HuH-7.5 (cell line): ENCODE measurements at places on chromosomes 1 and 21.
A peak's percentile ranks its signal among the peaks of the same experiment; 100 is the strongest.

- DNase-seq: no peak
Measured at GRCh38 chr1:43660355-43660754, 10.4 kb downstream of the KDM4A start.

DNA sequence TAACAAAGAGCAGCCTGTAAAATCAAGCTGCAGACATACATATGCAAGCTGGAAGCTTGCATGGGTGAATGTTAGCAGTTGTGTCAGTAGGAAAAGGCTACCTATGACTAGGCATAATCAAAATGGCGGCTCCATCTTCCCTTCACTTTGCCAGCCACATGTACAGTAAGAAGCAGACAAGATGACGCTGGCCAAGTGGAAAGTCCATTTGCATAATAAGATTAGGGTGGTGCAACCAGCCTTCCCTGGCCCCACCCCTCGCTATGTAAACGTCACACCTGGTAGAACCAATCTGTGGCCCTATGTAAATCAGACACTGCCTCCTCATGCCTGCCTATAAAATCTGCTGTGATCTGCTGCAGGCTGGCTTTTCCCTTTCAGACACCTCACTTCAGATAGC lies 171.9 kb upstream of the USP25 start:
- no peak for DNase-seq

GRCh38 chr1:246677842-246678241 lies 46.4 kb upstream of the SCCPDH start:
- no peak for DNase-seq

DNA sequence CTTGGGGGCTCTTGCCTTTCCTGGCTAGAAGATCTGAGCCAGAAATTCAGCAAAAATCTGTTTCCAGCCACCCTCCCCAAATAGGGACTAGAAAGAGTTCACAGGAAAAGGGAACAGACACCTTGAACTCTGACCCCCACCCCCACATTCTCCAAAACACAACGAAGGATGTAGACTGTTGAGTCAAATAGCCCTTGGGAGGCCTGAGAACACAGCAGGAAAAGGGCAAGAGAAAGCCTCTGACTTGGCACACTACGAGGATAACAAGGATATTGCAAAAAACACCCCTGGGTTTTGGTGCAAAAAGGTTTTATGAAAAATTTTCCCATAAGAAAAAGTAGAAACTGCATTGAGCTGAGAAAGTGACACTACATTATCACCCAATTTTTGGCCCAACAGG lies 1.9 kb upstream of the YRDC start:
- no peak for DNase-seq

DNA sequence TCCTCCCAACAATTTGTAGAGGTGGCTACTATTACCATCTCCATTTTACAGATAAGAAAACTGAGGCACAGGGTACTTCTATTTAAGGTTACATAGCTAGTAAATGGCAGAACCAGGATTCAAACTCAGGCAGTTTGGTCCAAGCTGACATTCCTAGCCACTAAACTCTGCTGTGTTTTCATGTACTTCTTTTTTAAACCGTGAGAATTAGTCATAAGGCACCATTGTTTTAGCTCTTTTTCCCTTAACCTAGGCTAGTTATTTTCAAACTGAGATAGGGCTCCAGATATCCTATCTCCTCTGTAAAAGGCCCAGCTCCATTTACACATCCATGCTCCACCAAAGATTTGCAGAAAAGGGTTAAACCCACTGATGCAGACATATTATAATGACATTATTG lies 92.9 kb downstream of the PTPN14 start:
- DNase-seq: no peak

DNA sequence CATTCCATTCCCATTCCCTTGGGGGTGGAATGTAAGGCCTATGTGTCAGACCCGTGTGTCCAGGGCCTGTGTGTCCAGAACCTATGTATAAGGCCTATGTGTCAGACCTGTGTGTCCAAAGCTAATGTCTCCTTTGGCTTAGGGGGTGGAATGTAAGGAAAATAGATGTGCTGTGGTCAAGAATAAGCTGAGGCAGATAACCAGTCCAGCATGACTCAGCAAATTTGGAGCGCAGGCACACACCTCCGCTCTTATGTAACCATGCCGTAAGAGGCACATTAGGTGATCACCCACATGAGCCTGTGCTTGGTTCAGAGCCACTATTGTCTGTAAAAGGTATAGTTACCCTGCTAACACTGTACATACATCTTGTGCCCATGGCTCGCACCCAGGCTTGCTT lies 150.8 kb upstream of the SGIP1 start:
- no peak for DNase-seq

DNA sequence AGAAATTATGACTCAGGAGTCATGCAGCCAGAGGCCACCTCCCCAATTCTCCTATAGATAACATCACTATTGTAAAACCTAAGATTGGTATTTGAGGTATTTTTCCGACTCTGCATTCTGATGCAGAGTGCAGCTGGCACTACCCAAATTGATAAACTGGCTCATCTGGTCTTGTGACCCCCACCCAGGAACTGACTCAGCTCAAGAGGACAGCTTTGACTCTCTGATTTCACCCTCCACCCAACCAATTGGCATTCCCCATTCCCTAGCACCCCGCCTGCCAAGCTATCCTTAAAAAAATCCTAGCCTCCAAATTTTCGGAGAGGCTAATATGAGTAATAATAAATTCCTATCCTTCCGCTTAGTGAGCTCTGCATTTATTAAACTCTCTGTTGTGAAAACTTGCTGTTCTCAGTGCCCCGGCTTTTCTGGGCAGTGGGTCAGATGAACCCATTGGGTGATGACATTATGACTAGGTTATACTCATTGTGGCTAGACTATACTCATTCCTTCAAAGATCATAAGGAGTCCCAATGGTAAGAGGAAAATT lies 39.4 kb upstream of the EPS15 start:
- no peak for DNase-seq

DNA sequence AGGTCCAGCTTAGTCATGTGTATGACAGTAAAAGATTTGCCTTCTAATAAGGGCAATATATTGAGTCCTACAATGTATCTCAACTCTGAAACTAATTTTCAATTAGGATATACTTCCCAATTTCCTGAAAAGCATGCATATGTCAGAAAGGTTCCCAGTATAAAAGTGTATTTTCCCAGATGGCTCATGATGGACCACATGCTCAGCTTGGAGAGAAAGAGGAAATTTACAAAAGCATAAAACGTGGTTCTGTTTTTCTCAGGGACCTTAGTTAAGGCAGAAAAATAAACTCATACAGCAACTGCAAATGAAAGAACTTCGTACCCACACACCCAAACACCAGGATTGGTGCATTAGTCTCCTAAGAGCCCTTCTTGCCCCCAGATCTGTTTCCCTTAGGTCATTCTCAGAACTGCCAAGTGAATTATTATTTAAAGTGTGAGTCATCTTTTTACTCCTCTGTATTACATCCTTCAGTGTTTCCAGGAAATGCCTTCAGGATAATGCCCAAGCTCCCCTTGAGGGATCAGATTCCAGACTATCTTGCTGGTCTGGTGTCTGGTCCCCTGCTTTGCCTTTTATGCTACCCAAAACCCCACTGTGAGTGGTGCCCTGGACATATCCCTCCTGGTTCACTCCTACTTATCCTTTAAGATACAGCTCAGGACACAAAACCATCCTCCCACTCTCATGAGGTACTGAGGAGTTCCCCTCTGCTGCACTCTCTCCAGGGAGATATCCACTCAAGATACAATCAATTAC lies 57.4 kb downstream of the SSX2IP start:
- no peak for DNase-seq

DNA sequence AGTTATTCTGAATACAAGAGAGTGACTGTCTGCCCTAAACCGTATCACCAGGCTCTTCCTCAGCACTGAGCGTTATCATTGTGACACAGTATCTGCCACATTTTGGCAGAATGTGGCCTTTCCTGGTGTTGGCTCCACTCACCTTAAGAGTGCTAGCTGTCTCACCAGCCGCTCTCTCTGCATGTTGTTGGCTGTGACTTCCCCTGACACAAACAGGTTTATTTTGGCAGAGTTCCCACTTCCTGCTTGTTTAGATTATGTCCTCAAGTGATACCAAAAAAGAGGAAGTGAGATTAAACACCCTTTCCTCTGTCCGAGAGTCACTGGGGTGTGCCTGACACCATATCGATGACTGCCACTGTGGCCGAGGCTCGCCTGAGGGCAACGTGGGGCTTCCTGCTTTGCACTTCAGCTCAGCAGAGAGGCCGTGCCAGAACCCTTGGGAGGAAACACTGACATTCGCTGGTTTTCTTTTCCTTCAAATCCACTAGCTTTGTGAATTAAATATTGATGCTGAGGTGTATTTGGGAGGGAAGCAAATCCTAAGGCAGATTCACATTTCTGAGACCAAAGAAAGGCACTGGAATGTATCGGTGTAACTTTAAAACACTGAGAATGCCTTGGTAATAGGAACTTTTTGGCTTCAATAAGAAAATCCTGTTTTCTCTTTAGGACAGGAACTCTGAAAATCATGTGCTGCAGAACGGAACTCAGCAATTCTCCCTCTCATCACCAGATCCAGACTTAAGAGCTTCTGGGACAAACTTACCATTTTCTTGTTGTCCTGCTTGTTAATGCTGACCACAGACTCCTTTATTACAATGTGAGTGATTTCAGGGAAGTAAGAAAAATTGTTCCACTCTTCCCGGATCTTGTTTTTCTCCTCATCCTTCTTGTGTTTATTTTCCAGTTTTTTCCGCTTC lies 102.1 kb downstream of the JAK1 start:
- no peak for DNase-seq

DNA sequence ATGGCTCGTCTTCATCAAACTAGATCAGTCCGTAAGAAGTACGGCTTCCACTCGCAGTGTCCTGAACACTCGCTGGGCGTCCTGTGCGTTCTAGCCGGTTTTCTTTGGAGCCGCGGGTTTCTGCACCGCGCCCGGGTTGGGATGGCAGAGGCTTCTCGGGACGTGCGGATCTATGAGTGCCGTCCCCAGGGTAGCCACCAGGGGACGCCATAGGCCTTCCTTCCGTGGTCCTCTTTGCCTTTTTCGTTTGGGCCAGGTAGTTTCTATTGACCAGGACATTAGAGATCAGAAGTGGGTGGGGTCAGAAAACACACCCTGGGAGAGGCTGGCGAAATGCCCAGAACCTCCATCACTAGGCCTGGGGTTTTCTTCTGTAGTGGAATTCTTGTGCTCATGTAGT lies 273.8 kb downstream of the FAM72C start:
- peak; percentile 15 for DNase-seq

DNA sequence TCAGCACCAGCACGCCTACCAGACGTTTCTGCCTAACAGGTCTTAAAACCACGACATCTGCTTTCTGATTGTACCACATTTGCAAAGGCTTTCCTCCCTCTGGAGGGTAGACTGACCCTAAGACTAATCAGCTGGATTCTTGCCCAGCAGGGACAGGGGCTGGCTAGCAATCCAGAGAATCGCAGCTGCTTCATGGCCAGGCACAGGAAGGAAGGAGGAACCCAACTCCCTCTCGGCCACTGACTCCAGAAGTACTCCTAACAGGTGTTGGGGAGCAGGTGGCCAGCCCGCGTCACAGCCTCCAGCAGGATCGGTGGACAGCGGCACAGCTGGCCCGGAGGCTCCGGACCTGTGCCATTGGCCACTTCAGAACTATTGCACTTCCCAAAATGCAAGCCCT lies 180.8 kb downstream of the NPHP4 start:
- DNase-seq: no peak

DNA sequence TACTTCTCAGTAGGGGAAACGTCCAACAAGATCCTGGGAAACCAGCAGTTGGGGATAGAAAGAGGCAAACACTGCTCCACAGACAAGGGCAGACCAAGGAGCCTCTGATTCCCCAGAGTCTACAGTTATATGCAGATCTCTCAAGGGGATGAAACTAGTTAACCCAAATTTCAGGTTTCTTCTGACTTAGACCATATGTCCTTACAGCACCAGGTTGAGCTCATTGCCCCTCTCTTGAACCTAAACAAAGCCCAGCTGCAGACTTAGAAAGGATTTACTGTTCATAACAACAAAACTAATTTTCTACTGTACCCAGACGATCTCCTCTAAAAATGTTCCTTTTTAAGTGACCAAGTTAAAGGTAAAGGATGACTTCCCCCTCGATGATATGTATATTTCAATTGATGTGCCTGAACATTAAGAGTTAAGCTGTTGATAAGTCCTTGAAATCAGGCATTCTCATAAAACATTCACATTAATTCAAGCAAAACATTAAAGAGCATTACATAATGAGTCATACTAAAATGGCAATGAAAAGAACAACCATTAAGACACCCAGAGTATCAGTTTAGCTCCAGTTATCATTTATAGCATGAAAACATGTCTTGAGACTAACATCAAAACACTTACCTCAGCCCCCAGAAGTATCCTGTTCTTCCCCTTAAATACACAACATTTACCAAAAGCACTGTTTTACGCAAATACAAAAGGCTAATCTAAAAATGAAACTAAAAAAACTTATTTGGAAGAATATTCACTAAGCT lies 24.1 kb downstream of the SMYD3 start:
- DNase-seq: no peak

DNA sequence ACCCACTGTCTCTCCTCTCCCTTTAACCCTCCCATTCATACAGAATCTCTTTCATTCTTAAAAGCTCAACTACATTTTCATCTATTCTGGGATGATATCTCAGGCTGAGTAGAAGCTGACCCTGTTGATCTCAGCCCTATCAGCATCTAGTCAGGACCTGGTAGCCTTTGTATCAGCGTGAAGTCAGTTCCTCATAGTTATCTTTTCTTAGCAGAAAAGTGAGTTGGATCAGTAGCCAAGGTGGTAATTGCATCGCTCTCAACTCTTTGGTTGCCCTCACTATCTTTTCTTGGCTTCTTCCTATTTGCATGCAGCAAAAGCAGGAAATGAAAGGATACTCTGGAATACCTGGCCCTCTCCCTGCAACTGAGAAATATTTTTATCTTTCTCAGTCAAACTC lies 13.6 kb upstream of the GOLT1A start:
- DNase-seq: no peak

DNA sequence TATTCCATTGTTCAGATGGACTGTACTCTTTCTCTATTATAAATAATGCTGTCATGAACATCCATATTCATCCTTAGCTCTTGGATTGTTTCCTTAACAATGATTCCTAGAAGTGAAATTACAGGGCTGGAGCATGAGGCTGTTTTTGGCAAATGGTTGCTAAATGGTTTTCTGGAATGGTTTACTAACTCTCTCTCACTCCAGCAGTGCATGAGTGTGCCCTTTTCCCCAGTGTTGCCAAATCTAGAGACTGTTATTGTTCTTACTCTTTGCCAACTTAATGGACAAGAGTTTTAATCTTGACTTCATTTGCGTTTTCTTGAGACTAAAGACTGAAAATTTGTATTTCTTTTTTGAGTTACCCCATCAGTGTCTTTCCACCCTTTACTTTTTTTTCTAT lies 113.0 kb downstream of the PAPPA2 start:
- no peak for DNase-seq

GRCh38 chr1:205680073-205680851 lies at the start of gene SLC45A3:
Gene SLC45A3, minus strand, starts transcription at chr1:205680509. Its CDS starts 15,853 bp downstream, at chr1:205664656.
- DNase-seq: peak; percentile 65
